ENCODE measurements at places on chromosomes 2 and 18.

- DNase-seq, result no peak
Observed at GRCh38 chr2:42965196-42965595, 172.8 kb upstream of the HAAO start.

GRCh38 chr2:161995553-161996016, 78.4 kb downstream of the DPP4 start:
- DNase-seq, result no peak

GRCh38 chr18:79523736-79524180, 128.0 kb downstream of the NFATC1 start:
- peak; percentile 66 for DNase-seq

DNA sequence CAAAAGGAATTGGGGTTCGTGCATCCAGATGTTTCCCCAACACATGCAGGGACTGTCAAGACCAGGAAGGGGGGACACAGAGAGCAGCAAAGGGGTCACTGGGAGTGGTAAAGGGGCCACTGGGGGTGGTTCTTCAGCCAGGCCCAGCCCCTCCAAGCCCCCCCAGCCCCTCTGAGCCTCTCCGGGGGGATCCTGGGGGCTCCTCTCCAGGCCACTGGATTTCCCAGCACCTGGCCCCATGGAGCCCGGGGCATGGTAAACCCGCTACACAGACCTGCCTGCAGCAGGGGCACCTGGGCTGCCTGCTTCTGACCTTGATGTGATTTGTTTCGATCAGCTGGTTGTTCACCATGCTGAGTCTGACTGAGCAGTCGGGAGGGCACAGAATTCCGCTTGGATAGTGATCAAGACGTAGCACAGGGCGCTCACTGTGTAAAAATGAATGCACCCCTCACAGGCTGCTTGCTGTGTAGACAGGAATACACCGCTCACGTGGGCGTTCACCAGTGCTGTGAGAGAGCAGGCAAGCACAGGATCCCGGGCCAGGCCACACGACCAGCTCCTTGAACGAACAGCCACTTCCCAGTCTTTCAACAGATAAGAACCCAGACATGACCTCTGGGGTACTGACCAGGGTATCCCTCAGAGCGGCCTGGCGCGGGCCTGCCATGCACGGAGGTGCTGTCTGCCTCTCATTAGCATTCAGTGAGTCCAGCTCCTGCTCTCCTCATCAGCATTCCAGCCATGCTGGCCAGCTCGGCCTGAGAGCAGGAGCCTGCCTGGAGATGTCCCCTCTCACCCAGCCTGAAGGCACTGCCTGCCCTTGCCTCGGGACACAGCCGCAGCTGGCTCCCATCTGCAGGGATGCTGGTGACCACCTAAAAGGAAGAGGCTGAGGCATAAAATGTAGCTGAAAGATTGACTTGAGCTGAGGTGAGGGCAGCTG, 73.3 kb upstream of the OTOS start:
- DNase-seq, result no peak

- DNase-seq, result no peak
Observed at GRCh38 chr18:70536370-70537062, 247.7 kb downstream of the SOCS6 start.
